Left renal pelvis (tissue), 4 donors: ENCODE measurements at places on chromosomes 2 and 18.

DNA sequence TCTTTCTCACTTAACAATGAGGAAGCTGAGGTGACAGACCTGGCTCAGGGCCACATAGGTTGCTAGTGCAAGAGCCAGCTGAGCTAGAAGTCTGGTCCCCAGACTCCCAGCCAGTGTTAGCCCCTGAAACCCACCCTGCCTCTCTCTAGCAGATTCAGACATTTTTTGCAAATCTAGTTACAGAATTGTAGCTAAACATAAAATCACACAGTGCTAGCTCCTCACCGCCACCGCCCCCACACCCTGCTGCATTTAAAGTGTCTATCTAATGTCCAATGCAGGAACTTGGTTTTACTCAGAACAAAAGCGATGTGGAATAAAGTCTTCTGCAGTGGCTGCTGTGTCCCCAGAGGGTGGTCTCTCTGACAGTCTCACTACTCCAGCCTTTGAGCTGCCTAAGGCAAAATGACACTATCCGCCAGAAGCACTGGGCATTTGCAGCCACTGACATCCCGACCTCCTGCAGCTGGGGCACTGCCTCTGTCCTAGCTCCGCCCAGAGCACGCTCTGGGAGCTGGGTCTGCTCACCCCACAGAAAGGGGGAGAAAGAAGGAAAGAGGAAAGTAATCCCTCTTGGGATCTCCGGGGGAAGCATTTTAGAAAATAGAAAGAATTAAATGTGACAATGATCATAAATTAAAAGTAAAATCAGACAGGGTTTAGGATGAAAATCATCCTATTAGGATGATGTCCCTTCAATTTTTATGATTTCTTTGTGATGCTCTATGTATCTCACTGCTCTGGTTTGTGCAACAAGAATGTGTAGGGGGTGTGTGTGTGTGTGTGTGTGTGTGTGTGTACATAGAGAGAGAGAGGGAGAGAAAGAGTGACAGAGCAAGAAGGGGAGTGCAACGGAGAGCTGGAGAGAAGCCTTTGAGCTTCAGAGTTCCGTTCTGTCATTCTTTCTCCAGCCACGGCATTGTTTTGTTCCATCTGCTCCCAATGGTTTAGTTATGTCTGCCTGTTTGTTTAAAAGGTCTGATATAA is 50.5 kb upstream of the ST8SIA3 start:
- no peak for DNase-seq

DNA sequence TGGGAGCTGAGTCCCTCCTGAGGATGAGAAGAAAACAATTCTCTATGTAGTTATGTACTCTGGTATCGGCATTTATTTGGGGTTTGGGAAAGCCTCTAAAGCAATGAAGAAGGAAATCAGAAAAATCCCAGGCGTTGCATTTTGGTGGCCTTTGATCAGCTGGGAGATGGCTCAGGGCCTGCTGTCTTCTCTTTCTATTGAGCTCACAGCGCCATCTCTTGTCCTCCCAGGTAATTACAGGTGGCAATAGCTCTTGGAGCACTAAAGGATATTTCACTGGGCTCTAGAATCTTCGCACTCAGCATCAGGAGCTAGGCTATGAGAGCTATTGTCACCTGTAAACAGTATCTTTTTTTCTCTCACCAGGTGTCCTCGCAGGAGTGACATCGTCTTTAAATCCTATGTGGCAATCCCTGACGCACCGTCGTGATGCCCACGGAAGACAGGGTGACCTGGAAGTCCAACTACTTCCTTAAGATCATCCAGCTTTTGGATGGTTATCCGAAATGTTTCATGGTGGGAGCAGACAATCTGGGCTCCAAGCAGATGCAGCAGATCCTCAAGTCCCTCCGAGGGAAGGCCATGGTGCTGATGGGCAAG is 76.1 kb upstream of the PMAIP1 start:
- peak; percentile 59 for DNase-seq

DNA sequence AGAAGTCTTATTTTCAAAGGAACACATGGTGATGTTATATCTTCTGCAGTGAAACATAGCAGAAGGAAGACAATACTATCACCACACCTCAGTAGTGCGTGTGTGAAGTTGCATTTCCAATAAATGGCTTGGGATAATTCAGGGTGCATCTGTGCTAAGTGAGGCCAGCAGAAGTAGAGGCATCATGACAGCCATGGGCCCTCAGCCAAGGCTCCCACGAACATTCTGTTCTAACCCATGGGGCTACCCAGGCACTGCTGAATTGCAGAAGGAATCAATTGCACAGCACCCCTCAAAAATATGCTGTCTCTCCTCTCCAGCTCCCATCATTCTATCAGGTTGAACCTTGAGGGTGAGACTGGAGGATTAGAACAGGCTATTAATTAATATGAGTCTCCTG is 139.5 kb downstream of the RIF1 start:
- no peak for DNase-seq

DNA sequence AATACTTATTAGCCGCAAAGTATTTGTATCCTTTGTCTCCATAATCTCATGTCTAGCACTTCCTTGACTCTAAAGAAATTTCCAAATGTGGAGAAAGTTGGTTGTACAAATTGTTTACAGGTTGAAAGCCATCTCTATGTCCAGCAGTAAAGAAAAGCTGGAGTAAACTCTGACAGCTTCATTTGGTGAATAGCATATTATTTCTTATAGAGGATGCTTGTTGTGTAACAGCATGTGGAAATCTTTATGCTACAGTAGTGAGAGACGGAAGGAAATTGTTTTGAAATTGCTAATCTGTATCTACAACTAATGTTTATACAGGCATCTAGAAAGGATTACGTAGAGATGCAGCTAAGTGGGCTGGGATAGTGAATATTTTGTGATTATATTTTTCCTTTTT is 78.5 kb downstream of the UGGT1 start:
- no peak for DNase-seq

- no peak for DNase-seq
Observed at GRCh38 chr2:199740111-199740428, 110.9 kb downstream of the FTCDNL1 start.

- DNase-seq = no peak
Observed at GRCh38 chr2:84957771-84958134, 13.2 kb upstream of the KCMF1 start.

DNA sequence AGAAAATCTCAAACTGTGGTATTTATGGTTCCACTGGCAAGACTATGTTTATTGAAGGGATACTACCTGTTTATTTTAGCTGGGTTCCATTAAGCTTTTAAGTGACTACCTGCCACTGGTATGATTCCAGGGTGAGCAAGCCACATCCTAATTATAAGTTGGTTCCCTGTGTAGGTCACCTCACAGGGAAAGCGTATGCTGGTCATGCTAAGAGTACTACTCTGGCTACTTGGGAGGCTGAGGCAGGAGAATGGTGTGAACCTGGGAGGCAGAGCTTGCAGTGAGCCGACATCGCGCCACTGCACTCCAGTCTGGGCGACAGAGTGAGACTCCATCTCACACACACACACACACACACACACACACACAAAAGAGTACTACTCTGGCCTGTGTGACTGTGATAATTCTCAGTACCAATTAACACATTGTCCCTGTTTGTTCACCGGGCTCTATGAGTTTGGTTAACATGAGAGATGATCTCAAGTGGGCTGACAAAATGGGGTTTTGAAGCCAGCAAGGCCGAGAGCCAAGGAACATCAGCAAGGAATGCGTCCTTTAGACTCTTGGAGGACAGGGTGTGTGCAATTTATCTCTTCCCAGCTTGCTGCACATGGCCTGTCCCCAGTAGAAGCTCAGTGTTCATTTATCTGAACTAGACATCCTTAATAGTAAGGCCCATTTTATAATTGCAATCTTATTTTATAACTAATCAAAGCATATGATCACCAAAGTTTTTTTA is 15.2 kb upstream of the ITSN2 start:
- no peak for DNase-seq

- no peak for DNase-seq
Observed at GRCh38 chr2:42834161-42834560, 41.8 kb upstream of the HAAO start.

DNA sequence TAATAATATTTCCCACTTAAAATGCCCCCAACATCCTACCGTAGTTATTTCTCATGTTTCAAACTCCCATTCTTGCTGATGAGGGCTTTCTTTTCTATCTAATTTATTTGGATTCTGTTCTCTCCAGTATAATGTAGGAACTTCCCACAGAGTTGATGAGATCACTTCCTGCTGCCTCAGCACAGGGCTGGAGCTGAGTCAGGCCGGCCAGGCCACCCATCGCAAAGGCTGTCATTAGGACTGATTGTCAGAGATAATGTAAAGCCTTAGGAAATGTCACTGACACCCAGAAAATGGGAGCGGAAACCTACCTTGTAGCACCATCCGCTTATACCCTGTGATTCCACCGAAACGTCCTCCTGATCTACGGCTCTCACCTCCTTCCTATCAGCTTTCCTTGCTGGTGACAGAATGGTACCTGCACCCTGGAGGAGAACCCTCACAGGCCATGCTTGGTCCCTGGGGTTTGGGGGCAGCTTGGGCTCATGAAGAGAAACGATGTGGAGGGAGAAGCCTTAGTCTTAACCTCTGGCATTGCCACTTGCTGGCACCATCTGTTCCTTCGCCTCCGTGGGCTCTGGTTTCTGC is 672.8 kb upstream of the ID2 start:
- no peak for DNase-seq

- no peak for DNase-seq
Observed at GRCh38 chr2:163255086-163255485, 416.5 kb upstream of the KCNH7 start.

DNA sequence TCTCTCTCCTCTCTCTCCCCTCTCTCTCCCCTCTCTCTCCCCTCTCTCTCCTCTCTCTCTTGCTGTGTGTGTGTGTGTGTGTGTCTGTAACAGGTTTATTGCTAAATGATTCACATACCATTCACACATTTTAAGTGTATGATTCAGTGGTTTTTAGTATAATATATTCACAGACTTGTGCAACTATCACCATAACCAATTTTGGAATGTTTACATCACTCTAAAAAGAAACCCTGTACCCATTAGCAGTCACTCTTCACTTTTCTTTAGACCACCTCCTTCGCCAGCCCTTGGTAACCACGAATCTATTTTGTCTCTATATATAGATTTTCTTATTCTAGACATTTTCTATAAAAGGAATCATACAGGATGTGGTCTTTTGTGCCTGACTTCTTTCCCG is 11.4 kb downstream of the THNSL2 start:
- no peak for DNase-seq
